ENCODE measurements at places on chromosomes 13 and 19. TPM values are rescaled to one million over a fixed set of nuclear protein-coding genes. Genes with fewer than 3 reads are reported as not detected.

Gene GSX1
- not detected for total RNA-seq

DNA sequence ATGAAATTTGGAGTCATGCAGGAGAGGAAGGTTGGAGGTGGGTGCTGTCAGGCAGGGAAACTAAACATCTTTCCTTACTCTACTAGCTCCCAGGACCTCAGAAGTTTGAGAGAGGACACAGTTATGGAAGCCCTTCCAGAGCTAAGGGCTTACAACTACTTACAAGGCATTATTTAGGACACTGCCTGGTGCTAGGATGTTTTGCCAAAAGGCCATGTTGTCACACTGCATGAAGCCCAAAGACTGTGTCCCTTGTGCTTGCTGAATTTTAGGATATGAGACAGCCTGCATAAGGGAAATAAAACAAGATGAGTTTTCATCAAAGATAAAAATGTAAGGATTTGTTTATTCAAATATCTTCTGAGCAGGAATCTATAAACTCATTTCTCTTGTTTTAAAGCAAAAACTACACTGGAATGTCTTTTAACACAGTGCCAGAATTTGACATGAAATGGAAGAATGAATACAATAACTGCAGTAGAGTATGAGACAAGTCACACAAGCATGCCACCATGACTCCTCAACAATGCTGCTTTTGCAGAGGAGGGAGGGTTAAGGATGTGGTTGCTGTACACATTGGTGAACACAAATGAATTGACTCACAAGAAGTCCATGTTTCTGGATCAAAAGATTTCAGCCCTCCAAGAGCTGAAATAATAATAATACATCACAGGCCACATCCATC, 258.4 kb downstream of the SPRY2 start:
- H3K27me3 ChIP-seq: no peaks in the 10 kb centered on the region
- no peaks in the 10 kb centered on the region for H3K36me3 ChIP-seq
- H3K27ac ChIP-seq: no peak overlapping the region
- DNase-seq: no peak
- H3K4me1 ChIP-seq: peaks cover 12% of the 10 kb centered on the region

Gene CYP2F1
- total RNA-seq: not detected

DNA sequence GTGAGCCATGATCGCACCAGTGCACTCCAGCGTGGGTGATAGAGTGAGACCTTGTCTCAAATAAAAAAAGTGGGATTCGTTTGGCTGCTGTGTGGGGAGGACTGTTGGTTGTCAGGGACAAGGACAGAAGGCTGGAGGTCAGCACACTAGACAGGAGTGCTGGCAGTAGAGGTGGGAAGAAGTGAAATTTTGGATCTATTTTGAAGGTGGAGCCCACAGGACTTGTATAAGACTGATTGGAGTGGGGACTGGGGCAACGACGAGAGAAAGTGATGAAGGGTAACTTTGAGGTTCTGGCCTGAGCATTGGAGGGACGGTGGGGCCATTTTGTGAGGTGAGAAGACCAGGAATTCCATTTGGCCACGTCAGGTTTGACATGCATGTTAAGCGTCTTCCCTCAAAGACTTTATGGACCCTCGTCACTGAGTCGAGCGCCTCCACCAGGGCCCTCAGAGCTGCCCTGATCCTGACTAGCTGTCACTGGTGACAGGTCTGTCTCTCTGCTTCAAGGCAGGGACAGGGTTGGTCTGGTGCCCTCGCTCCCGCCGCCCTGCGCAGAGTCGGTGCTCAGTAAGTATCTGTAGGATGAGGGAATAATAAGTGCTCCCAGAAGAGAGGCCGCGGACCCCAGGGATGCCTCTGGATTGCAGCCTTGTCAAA, 673 bp downstream of the CTU1 start:
- no peaks in the 10 kb centered on the region for H3K27me3 ChIP-seq
- peaks cover 4% of the 10 kb centered on the region for H3K36me3 ChIP-seq
- DNase-seq: peak; percentile 32
- no peak overlapping the region for H3K27ac ChIP-seq
- H3K4me1 ChIP-seq: peaks cover 8% of the 10 kb centered on the region
- H3K4me3 ChIP-seq: peak overlapping the region; percentile 81

Gene ZNF28
- total RNA-seq: 42.0 TPM

DNA sequence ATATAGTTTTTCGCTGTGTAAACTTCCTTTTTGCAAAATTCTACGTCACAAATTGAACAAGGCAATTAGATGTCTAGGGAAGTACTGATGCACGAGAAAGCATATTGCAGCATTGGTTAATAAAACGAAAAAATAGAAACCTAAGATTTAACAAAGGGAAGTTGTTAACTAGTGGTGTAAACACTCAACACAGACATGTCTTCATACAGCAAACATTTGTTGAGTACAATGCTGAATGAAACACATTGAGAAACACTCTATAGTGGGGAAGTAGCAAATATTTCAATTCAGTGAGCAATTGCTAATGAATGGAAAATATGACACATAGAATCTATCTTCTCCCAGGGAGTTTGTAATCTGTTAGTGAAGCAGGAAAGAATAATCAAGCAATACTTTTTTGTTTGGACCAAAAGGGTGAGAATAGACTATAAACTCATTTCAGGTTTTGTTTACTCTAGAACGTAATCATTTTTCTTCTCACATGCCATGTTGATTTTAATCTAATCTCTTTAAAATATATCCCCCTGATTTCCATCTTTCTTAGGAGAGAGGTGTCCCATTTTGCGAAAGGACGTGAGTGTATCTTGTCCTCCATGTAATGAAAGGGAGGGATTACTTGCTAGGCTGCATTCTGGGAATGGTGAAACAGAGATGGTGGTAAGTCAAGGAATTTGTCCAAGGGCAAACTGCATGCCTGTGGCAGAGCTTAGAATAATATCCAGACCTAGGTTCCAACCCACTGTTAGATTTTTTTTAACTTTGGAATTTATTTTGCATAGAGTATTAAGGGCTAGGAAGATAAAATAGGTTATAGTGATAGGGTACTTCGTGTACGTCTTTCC, 1.7 kb upstream of the ANKRD10 start:
- H3K27me3 ChIP-seq: no peaks in the 10 kb centered on the region
- peak overlapping the region; percentile 89 for H3K27ac ChIP-seq
- DNase-seq: no peak
- peaks cover 30% of the 10 kb centered on the region for H3K4me1 ChIP-seq
- H3K36me3 ChIP-seq: no peaks in the 10 kb centered on the region

DNA sequence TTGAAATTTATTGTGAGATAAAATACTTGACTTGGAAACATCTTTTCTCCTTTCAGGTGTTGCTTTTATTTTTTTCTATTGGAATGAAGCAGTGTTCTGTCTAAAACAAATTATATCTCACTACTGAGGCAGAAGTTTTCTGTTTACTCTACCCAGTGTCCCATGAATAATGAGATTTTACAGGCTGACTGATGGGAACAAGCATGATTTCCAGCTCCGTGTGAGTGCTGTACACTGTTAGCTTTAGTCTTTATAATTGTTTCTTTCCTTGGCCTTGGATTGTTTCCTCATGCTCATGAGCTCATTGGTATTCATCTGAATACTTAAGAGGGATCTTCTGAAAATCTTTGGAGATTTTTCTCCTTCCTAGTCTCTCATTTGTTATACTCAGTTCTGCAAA, 2049.5 kb upstream of the PRR20A start:
- H3K27ac ChIP-seq: no peak overlapping the region
- no peak overlapping the region for H3K4me3 ChIP-seq
- no peak for DNase-seq
- no peaks in the 10 kb centered on the region for H3K27me3 ChIP-seq
- H3K4me1 ChIP-seq: peaks cover 13% of the 10 kb centered on the region
- H3K36me3 ChIP-seq: no peaks in the 10 kb centered on the region

DNA sequence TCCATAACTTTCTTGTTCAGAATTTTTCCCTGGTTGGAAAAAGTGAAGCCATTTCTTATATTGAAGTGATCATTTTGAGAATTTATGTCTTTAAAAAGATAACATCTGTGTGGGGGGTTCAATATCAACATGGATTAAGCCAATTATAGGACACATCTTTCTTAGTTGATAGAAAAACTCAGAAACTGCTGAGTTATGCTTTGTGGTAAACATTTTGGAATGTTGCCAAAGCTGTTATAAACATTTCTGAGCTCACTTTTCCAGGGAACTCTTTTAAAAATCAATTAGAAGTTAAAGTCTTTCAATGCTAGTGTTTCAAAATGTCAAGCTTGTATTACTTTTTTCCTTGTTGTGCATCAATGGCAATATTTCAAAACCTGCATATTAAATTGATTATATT, 248.8 kb downstream of the DACH1 start:
- no peaks in the 10 kb centered on the region for H3K27me3 ChIP-seq
- no peak overlapping the region for H3K27ac ChIP-seq
- H3K4me1 ChIP-seq: 0 out of 2 replicates have a peak, but pooled peaks cover 6% of the 10 kb centered on the region
- no peak overlapping the region for H3K4me3 ChIP-seq

- no peaks in the 10 kb centered on the region for H3K27me3 ChIP-seq
- H3K4me1 ChIP-seq: 0 out of 2 replicates have a peak, but pooled peaks cover 9% of the 10 kb centered on the region
- no peaks in the 10 kb centered on the region for H3K36me3 ChIP-seq
- H3K4me3 ChIP-seq: no peak overlapping the region
- no peak for DNase-seq
These were observed 131.2 kb downstream of the RXFP2 start for GRCh38 chr13:31870511-31870910.

Gene FAAP24
- 1.6 TPM for total RNA-seq

GRCh38 chr19:36963280-36963679, 47.1 kb downstream of the ZNF568 start:
- no peaks in the 10 kb centered on the region for H3K36me3 ChIP-seq
- no peaks in the 10 kb centered on the region for H3K27me3 ChIP-seq
- no peak for DNase-seq
- H3K4me3 ChIP-seq: no peak overlapping the region

Gene GAS6
- 18.0 TPM for total RNA-seq

GRCh38 chr19:7520131-7521051, 2.0 kb upstream of the MCOLN1 start:
- no peaks in the 10 kb centered on the region for H3K36me3 ChIP-seq
- H3K27ac ChIP-seq: no peak overlapping the region
- no peaks in the 10 kb centered on the region for H3K27me3 ChIP-seq
- H3K4me1 ChIP-seq: peaks cover 26% of the 10 kb centered on the region

- DNase-seq: peak; percentile 73
- H3K4me3 ChIP-seq: peak overlapping the region; percentile 72
- peaks cover 22% of the 10 kb centered on the region for H3K27me3 ChIP-seq
- H3K27ac ChIP-seq: no peak overlapping the region
These were observed 5.3 kb upstream of the PROZ start for GRCh38 chr13:113152984-113153809.
